MM.1S (cell line): ENCODE measurements at places on chromosomes 6 and 20.
A peak's percentile ranks its signal among the peaks of the same experiment; 100 is the strongest.

- no peak for DNase-seq
Measured at GRCh38 chr6:127279815-127280214, 13.2 kb downstream of the RNF146 start.

- no peak for DNase-seq
Measured at GRCh38 chr6:68718385-68719073, 83.4 kb downstream of the ADGRB3 start.

DNA sequence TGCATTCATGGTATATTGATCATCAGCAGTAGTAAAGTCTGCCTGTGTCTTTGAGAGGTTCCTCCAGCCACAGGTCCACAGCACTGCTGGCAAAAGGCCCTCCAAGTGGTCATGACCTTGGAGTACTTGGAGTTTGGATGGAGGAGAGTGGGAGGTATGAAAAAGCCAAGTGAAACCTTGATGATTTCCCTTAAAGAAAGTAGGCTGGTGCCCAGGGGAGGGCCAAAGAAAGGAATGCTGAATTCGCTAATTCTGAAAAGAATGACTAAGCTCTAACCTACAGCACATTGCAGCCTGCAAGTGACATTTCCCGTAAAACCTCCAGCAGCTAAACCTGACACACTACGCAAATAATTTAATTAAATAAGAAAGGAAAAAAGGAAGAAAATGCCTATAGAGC, 223.4 kb upstream of the TAB2 start:
- no peak for DNase-seq

GRCh38 chr20:43752561-43753301, 25.9 kb upstream of the GTSF1L start:
- DNase-seq, result peak; percentile 90

DNA sequence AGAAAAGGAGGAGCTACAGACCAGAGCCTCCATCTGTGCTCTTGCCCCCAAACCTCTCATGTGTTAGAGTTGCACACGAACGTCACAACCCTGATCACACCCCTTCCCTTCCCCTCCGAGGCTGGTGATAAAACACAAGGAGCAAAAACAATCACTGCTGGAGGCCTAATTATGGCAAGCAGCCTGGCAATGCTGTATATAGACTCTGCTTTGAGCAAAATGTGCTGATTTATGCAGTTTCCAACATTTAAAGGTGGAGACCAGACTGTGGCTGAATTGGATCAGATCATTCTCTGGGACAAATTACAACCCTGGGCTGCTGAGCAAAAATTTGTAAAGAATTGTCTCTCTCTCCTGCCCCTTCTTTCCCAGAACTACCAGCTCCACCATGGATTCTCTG, 64.6 kb upstream of the SRSF6 start:
- no peak for DNase-seq

GRCh38 chr20:16661756-16662155, 68.1 kb upstream of the SNRPB2 start:
- no peak for DNase-seq

- DNase-seq, result no peak
Measured at GRCh38 chr6:141107591-141108160, 1025.0 kb upstream of the GJE1 start.

- no peak for DNase-seq
Measured at GRCh38 chr6:146260886-146261285, 232.0 kb downstream of the GRM1 start.

DNA sequence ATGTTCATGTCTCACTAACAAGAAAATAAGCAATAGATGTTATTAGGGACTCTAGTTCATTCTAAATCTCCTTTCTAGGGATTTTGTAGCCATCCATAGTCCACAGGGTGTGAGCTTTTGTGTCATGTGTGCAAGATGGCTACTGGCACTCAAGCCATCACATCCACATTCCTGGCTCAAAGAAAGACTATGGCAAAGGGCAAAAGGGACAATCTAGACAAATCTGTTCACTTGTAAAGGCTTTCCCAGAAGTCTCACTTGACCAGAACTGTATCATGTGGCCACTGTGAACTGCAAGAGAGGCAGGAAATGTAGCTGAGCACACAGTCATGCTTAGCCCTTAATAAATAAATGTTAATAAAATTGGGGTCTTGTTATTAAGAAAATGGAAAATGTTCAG, 212.6 kb upstream of the EXOC2 start:
- DNase-seq, result no peak

DNA sequence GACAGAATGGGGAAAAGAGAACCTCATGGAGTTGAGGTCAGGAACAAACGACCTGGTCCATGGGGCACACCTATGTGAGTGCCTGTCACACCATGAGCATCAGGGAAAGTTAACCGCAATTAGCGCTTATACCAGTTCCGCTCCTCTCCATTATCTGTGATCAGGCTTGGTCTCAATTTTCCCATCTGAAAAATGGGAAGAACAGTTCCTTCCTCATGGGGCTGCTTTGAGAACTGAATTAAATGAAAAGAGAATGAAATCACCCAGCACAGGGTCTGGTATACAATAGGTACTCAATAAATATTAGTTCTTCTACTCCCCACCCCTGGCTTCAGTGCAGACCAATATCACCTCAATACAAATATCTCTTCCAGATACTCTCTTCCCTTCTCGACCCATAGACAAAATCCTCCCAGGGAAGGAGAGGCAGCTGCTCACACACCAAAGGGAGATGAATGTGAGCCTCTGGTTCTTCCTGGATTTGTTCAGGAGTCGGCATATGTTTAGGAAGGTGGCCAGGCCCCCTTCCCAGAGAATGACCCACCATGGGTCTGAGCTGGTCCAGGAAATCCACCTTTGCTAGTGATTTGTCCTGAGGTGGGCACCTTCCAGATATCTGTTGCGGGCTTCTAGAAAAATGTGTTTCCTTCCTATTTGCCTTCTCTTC, 2.4 kb upstream of the PTGIS start:
- no peak for DNase-seq

GRCh38 chr6:5580736-5581581, 319.6 kb downstream of the FARS2 start:
- no peak for DNase-seq

DNA sequence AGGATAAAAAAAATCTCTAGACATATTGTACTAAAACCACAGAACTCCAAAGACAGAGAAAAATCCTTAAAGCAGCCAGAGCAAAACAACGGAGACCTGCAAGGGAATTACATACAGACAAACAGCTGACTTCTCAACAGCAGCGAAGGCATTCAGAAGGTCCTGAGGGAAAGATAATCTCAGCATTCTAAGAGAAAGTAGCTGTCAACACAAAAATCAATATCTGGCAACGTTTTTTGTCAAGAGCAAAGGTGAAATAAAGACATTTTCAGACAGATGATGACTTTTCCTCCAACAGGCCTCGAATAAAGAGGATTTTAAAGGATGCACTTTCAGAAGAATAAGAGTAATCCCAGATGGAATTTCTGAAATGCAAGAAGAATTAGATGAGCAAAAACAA, 6.1 kb upstream of the SCGN start:
- no peak for DNase-seq
